ENCODE measurements at places on chromosomes 7 and 10.
A peak's percentile ranks its signal among the peaks of the same experiment; 100 is the strongest.

DNA sequence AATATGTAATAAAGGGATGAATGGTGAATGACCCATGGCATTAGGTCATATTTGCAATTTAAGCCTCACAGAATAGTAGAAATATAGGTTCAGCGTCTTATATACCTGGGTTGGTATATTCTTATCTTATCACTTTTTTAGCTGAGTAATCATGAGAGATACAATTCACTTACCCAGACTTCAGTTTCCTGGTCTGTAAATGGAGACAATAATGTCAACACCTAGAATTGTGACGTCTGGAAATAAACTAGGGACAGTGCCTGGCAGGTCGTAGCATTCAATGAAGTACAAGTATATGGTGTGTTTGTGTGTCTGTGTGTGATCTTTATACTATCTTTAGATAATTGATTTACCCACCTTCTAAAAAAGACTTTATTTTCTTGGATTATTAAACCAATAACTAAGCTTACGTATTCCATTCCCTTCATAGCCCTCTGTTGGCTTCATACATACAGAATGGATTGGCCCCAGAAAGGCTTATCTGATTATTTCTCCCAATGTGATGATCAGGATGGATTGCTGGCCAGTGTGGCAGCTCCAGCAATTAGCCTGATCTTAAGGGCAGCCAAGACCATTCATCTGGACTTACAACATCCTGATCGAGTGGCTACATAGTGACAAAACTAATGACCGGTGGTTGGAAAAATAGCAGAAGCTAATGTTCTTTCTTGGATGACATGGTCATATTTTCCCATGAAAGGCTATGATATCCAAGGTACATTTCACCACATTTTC lies 121.2 kb upstream of the NPVF start:
- DNase-seq, result no peak

DNA sequence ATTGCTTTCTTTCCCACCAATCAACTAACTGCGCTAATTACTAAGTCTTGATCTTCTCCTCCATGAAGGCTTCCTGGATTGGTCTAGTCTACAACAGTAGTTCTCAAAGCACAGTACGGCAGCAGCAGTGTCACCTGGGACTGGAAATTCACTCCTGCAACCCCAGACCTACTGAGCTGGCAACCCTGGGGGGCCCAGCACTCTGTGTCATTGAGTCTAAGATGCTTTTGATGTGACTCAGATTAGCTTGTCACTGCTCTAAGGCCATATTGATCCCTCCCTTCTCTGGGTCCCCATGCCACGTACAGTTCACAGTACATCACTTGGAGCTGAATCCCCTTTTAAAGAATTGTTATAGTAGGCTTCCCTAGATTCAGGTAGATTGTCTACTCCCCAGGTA lies 65.7 kb upstream of the KMT2C start:
- DNase-seq, result no peak

DNA sequence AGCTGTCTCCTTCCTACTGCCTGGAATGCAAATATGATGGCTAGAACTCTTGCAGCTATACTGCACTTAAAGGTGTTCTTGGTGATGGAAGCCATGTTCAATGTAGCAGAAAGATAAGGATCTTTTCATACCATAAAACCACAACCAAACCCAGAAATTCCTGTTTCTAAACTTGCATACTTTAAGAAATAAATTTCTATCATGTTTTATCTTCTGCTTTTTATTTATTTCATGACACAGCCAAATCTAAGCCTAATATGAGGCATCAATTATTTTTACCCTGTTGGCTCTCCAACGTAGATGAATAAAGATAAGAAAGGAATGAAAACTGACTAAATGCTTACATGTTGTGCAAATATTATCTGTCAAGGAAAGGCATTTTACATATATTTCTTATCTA lies 224.1 kb downstream of the DOCK4 start:
- DNase-seq, result no peak

DNA sequence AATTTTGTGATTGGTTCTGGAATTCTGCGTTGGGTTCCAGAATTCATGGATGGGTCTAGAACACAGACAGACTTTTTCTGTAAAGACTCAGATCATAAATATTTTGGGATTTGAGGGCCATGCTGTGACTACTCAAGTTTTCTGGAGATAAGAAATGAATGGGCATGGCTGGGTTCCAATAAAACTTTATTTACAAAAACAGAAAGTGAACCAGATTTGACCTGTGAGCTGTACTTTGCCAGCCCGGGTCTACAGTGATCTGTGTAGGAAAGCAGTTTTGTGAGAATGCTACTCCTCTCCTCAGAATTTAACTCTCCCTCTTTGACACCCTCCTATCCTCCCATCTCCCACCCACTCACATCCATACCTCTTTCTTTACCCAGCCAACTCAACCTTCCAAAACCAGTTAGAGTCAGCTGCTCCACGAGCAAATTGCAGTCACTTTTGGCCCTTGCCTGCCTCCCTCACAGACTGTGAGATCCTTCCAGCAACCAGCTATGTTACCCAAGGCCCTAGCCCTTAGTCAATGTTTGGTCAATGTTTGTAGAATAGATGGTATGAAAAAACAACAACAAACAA lies 312.8 kb upstream of the ZMIZ1 start:
- no peak for DNase-seq

- no peak for DNase-seq
Observed at GRCh38 chr7:143250822-143251221, 12.4 kb upstream of the GSTK1 start.

DNA sequence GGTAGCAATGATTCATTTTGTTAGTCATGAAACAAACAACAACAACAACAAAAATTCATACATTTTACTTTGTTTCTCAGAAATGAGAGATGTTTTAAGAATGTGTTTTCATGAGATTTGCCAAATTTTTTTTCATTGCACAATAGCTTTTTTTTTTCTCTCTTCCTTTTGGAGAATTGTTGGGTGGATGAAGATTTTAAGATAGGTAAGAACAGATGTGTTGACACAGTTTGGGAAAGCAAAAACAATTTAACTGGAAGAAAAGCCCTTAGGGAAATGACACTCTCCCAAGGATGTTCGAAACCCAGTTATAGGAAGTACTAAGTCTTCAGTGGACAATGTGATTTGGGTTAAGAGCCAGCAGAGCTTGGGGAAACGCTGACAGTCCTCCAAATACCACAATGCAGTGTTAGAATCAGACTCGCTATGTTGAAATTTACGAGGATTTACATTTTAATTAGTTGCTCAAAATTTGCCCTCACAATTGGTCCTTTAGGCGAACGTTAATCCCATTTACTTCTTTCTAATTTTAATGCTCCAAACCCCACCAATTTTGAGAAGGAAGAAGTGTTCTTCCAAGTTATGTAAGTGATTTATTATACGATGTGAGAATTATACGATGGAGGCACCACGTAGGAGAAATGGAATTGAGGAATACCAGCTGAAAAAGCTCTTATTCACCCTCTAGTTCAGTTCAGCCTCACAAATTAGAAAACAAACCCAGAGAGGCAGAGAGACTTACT lies 61.2 kb downstream of the HHEX start:
- peak; percentile 53 for DNase-seq

DNA sequence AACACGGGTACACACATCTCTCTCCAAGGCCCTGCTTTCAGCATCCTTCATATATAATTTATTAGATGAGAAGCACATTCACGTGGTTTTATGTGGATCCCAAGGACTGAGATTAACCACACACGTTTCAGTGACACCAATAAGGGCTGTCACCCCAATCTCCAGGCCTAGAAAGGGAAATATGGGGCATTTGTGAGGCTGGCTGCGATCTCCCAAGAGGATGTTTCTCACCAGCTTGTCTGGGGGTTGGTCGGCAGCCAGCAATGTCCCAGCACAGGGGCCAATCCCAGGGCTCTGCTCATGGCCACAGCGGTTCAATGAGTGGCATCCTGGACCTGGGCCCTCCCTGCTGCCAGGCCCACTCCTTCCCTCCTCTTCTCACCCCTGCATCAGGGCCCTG lies 115.5 kb downstream of the ITIH5 start:
- DNase-seq, result no peak

DNA sequence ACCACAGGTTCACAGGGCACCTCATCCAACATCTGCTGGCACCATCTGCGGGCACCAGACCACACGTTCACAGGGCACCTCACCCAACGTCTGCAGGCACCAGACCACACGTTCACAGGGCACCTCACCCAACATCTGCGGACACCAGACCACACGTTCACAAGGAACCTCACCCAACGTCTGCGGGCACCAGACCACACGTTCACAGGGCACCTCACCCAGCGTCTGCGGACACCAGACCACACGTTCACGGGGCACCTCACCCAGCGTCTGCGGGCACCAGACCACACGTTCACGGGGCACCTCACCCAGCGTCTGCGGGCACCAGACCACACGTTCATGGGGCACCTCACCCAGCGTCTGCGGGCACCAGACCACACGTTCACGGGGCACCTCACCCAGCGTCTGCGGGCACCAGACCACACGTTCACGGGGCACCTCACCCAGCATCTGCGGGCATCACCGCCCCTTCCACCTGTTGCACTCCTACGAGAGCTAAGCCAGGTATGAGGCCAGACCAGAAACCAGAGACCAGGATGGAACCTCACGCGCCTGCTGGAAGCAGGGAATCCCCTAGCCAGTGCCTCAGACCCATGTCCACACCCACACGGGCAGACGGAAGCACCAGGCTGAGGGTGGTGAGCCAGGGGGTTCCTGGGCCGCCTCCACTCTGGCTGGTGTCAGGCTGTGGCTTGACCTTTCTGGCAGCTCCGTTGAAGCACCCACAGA lies 182.8 kb downstream of the MAD1L1 start:
- DNase-seq, result peak; percentile 44

GRCh38 chr7:50697748-50698147 lies 84.9 kb downstream of the GRB10 start:
- DNase-seq, result no peak

- no peak for DNase-seq
Observed at GRCh38 chr10:121698902-121699301, 100.7 kb upstream of the FGFR2 start.

- no peak for DNase-seq
Observed at GRCh38 chr7:94998266-94999068, 91.1 kb downstream of the PPP1R9A start.

DNA sequence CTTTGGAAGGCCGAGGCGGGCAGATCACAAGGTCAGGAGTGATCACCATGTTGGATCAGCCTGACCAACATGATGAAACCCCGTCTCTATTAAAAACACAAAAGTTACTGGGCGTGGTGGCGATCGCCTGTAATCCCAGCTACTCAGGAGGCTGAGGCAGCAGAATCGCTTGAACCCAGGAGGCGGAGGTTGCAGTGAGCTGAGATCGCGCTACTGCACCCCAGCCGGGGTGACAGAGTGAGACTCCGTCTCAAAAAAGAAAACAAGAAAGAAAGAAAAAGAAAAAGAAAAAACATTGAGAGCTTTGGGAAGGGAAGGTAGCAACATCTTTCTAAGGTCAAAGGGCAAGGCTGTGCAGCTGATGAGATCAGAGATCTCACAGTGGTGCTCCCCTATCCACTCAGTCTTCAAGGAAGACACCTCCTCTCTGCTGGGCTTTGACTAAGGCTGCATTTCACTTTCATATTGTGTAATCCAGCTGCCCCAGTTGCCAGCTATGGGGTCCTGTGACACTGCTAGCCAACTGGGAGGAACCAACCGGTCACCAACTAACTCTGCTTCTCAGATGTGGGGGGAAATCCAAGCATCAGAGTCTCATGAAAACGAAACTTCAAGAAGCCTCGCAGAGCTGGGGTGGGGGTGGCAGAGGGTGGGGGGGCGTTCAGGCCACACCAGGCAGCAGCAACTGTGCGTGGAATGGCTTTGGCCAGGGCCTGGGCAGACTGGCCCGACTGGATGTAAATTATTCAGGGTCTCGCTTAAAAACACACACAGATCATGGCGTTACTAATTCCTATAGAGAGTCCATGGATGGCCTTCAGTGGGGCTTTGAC lies 1.5 kb downstream of the IL15RA start:
- DNase-seq, result peak; percentile 97

DNA sequence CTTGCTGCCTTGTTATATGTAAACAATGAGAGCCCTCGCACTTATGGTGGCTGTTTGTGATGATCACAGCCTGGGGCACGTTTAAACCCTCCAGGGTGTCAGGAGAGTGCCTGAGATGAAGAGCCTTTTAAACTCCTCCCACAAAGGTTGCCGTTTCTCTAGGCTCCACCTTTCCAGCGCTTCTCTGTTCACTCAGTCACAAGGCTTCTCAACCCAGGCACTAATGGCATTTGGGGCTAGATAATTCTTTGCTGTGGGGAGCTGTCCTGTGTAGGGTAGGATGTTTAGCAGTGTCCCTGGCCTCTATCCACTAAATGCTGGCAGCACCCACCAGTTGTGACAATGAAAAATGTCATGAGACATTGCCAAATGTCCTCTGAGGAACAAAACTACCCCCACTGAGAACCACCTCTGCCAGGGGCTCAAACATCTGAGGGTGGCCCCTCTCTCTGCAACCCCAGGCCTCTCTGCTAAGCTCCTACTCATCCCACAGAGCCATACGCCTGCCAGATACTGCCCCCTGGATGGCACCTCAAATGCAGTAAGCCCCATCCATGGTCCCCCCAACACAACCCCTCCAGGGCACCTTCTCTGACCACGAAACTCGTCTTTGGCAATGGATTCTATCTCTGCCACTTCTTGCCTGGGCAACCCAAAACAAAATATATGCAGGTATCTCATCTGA lies 144.3 kb upstream of the ZMIZ1 start:
- no peak for DNase-seq

DNA sequence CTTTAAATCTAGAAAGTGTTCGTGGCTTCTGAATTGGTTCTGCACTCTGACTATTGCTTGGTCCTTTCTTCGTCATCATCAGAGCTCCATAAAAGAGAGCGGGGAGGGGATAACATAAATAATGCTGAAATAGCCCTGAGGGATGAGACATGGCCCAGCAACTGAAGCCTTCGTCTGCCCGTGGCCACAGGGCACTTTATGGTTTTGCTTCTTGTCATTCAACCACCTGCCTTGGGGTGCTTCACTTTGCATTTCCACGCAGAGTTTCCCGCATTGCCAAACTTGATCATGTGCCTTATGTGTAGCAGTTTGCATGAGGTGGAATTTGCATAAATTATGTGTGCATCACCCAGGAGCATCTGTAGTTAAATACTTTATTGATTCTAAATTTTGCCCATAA lies 15.9 kb downstream of the GSTO2 start:
- peak; percentile 45 for DNase-seq

GRCh38 chr10:69491611-69492010 lies 40.3 kb downstream of the TSPAN15 start:
- no peak for DNase-seq

DNA sequence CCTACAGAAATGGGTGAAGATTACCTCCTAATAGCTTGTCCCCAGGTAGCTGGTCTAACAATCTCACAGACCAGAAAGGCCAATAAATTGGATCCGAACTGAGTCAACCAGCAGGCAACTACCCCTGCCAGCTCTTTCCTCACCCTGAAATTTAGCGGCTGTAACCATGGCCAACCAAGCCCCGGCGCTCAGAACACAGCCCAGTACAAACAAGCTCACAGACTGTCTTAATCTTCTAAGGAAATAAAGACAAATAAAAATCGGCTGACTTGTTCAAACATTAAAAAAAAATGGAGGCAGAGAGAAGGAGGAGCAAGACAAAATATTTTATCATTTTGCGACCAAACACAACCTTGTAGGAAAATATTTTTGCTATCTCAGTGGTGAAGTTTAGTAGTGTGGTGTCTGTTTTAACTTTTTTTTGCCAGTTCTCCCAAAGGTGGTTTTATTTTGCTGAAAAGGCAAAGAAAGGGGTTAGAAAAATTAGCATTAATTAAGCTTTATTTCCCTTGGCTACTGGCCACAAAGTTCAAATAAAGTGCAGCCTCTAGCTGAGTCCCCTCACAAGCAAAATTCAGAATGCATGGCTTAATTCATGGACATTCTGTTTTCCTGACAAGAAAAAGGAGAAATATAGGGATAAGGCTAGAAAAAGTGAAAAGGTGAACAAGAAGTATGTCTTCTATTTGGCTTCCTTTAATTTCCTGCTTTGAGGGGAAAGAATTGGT lies 313.0 kb upstream of the NPVF start:
- DNase-seq, result no peak

GRCh38 chr10:29849886-29850285 lies 209.5 kb downstream of the JCAD start:
- DNase-seq, result no peak

All from inflammatory macrophage treated with lipopolysaccharide for 1 hour (primary cell).